ENCODE measurements at places on chromosomes 7 and 10.

GRCh38 chr7:22856416-22856815 is 33.8 kb upstream of the TOMM7 start:
- no peak for DNase-seq

DNA sequence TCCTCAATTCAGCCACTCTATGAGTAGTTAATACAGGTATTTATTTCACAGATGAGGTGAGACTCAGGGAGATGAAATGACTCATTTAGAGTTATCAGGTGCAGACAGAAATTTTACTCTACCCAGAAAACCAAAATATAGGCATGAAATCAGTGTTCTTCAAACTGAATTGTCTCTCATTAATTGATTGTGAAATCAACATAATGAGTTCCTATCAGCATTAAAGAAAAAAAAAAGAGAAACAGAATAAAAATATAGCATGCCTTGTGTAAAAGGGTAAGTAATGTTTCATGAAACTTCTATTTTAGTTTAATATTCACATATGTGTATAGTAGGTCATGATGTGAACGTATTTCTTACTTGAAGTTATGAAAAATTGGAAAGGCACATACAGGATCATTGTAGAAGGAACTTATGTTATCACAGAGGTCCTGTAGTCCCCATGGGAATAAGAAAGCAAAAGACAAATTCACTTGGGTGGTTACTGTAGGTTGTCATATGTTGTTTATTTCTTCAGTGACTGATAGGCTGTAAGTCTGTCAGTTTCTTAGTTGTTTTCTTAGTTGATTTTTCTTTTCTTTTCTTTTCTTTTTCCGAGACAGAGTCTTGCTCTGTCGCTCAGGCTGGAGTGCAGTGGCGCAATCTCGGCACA is 47.5 kb downstream of the KAT6B start:
- no peak for DNase-seq

DNA sequence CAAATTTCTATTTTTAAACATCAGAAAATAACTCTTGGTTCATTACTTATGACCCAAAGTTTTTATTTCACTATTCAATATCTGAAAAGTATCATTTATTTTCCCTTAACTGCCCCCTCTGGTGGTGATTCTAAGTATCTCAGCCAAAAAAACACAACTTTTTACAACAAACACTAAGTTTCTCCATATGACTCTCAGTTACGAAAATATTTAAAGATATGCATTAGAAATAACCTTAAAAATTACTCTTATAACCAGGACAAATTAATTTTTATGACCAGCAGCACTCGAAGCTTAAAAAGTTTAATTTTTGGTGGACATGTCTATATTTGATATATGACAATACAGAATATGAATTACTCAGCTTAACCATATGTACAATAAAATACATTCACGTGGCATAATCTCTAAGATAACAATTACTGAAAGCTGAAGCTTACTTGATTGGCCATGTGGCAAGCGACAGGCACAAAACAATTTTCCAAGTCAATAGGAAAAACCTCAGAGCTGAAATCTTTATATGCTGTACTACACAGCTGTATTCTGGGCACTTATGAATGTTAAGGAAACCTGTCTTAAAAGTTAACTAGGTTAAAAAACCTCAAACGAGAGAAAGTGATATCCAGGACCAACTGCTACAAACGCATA is 2.3 kb downstream of the HNRNPA2B1 start:
- DNase-seq: no peak

GRCh38 chr7:44116087-44116788 is 7.1 kb downstream of the POLD2 start:
- no peak for DNase-seq

DNA sequence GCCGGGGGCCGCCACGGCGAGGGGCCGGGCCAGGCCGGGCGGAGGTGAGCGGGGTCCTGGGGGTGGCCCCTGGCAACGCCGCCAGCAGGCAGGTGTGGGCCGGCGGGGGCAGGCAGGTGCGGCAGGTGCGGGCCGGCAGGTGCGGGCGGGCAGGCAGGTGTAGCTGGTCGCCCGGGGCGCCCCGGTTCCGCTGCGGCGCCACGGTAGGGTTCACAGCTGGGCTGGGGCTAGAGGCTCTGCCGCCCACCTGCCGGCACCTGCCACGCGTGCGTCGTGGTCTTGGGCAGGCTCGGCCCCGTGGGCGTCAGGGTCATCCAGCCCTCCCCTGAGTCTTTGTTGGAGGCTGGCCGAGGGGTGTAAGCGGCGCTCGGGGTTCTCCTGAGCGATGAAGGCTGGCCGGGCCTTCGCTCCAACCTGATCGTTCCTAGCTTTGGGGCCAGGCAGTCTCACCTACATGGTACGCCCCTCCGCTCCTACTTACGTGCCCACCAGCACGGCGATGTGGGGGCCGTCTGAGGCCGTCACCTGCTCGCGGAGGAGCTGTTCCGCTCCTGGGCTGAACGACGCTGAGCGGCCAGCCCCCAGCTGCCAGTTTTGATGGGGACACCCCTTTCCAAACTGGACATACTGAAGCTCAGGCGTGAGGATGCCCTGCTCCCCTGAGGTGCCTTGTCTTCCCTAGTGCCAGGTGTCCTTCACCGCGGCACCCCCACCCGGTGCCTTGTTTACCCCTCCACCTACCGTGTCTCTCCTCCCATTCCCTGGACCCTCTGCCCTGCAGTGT is 493 bp downstream of the ZMIZ2 start:
- no peak for DNase-seq

- no peak for DNase-seq
Observed at GRCh38 chr10:48509974-48510692, 94.7 kb downstream of the ARHGAP22 start.
